ENCODE measurements at places on chromosomes 7 and 10. TPM values are rescaled to one million over a fixed set of nuclear protein-coding genes. Genes with fewer than 3 reads are reported as not detected.

ANXA8L1 gene
- total RNA-seq: not detected

- no peaks in the 10 kb centered on the region for H3K27me3 ChIP-seq
- no peak overlapping the region for H3K27ac ChIP-seq
- H3K36me3 ChIP-seq: peaks cover 4% of the 10 kb centered on the region
- no peak overlapping the region for H3K4me3 ChIP-seq
- DNase-seq: no peak
Measured at GRCh38 chr10:9848278-9848677, 1169.4 kb upstream of the CELF2 start.

- no peak overlapping the region for H3K4me3 ChIP-seq
- no peak for DNase-seq
- H3K27ac ChIP-seq: no peak overlapping the region
- no peaks in the 10 kb centered on the region for H3K27me3 ChIP-seq
- H3K4me1 ChIP-seq: no peaks in the 10 kb centered on the region
Measured at GRCh38 chr7:7323352-7323751, 141.0 kb downstream of the C1GALT1 start.

POU6F2 gene
- total RNA-seq: 4.0 TPM

DNA sequence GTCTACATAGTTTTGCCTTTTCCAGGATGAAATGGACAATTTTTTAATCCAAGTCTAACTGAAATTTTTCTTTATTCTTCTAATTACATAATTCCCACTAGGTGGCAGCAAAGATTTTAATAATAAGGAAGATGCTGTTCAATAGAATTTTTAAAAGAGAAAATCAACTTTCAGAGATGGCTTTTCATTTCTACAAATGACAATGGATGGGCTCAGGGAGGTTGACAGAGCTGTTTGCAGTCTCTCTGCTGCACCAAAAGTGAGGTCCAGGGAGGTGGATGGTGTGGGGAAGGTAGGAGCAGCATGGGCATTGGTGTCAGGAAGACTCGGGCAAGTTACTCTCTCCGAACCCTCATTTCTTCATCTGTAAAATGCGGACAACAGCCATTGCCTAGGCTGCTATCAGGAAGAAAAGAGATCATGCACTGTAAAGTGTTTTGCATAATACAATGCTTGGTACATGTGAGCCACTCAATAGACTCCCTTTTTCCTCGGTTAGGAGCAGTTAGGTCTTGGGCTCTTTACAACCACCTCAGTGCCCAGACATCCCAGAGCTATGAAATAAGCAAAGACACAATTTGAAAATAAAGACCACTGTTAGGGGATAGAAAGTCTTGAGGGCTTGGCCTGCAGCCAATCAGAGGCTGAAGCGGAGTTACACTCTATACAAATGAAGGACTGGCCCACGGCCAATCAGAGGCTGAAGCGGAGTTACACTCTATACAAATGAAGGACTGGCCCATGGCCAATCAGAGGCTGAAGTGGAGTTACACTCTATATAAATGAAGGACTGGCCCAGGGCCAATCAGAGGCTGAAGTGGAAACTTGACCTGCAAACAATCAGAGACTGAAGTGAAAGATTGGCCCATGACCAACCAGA, 107.1 kb downstream of the ABLIM1 start:
- no peak overlapping the region for H3K27ac ChIP-seq

FAM25G gene
- total RNA-seq: not detected

DNA sequence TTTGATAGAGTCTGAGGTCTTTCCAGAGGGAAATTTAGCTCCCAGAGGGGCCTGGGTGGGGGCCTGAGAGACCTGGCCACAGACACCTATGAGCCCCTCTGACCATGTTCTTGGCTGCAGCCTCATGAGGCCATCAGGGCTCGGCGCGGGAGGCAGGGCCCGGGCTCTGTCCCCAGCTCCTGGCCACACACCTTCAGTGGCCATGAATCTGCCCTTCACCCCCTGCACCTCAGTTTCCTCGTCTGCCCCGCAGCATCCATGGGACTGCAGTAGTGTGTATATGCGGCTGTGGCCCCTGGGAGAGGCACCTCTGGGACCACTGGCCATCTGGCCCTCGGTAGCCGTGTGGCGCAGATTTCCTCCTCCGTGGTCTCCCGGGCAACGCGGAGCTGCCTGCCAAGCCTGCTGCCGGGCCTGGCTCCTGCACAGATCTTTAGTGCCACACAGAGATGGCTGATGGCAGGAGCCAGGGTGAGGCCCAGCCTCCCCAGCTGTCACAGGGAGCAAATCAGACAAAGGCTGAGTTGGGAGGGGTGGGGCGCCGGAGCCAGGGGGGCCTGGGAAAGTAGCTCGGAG, 23.6 kb upstream of the ADCYAP1R1 start:
- H3K36me3 ChIP-seq: no peaks in the 10 kb centered on the region
- peaks cover 92% of the 10 kb centered on the region for H3K27me3 ChIP-seq
- no peak overlapping the region for H3K4me3 ChIP-seq
- no peak overlapping the region for H3K27ac ChIP-seq
- DNase-seq: no peak

FOXI2 gene
- not detected for total RNA-seq

GRCh38 chr7:144738708-144739314, 97.0 kb downstream of the TPK1 start:
- DNase-seq: peak; percentile 38
- H3K4me3 ChIP-seq: no peak overlapping the region
- H3K27ac ChIP-seq: no peak overlapping the region
- H3K4me1 ChIP-seq: no peaks in the 10 kb centered on the region
- H3K36me3 ChIP-seq: no peaks in the 10 kb centered on the region

GRCh38 chr10:21021843-21022594, 124.9 kb upstream of the NEBL start:
- peak; percentile 37 for DNase-seq
- H3K27me3 ChIP-seq: no peaks in the 10 kb centered on the region
- no peaks in the 10 kb centered on the region for H3K36me3 ChIP-seq
- H3K27ac ChIP-seq: no peak overlapping the region
- H3K4me3 ChIP-seq: no peak overlapping the region

DNAJC12 gene
- 3.5 TPM for total RNA-seq

DNA sequence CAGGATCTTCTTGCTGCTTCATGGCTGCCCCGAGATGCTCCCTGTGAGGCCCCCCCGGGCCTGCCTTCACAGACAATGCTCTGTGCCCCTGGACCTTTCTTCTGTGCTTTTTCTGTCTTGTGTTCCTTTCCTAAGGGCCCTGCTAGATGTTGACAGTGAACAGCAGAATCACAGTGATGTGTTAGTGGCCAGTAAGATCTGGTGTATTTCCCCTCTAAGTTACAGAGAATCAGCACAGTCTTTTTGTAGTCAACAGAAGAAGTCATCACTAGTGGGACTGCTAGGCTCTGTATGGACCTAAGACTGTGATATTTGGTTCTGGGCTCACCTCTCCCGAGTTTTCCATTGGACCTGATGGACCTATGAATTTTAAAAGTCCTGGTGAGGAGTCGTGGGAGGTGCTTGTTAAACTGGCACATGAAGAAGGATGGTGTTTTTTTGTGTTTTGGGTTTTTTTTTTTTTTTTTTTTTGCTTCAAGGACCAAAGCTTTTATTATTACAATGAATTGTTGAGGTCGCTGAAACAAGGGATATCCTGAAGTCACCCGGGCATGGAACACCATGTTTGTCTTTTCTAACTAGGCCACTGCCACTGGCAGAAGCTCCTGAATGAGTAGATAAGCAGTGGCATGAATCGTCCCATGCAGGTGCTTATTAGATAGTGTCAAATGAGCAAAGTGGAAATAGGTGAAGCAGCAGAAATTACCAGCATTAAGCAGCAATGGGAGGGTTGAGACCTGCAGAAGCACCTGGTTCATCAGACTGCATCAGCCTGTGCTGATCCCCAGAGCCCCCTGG, 194.8 kb downstream of the CELF2 start:
- no peaks in the 10 kb centered on the region for H3K27me3 ChIP-seq
- peaks cover 13% of the 10 kb centered on the region for H3K4me1 ChIP-seq
- H3K27ac ChIP-seq: no peak overlapping the region
- no peak overlapping the region for H3K4me3 ChIP-seq
- DNase-seq: no peak

GRCh38 chr10:122244001-122244975, 26.8 kb upstream of the BTBD16 start:
- no peak overlapping the region for H3K4me3 ChIP-seq
- H3K27ac ChIP-seq: no peak overlapping the region
- no peaks in the 10 kb centered on the region for H3K27me3 ChIP-seq
- no peaks in the 10 kb centered on the region for H3K4me1 ChIP-seq
- DNase-seq: no peak

DNA sequence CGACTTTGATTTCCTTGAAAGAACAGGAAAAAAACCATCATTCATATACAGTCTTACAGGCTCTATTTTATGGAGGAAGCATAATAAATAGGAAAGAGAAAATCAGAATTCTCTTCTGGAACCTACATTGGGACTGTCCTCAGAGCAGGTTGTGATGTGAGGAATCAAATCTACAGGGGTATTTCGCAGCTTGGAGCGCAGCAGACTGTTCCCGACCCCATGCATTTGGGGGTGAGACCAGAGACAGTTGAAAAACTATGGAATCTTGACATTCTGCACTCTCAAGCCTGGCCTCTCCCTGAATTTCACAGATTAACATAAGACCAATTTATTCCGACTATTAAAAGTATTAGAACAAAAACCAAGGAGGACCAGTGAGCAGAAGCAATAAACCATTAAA, 93.3 kb upstream of the PRSS58 start:
- H3K27ac ChIP-seq: no peak overlapping the region
- no peaks in the 10 kb centered on the region for H3K27me3 ChIP-seq
- no peaks in the 10 kb centered on the region for H3K36me3 ChIP-seq
- no peak overlapping the region for H3K4me3 ChIP-seq
- H3K4me1 ChIP-seq: no peaks in the 10 kb centered on the region
- no peak for DNase-seq

TMEM225B gene
- 0.53 TPM for total RNA-seq

DNA sequence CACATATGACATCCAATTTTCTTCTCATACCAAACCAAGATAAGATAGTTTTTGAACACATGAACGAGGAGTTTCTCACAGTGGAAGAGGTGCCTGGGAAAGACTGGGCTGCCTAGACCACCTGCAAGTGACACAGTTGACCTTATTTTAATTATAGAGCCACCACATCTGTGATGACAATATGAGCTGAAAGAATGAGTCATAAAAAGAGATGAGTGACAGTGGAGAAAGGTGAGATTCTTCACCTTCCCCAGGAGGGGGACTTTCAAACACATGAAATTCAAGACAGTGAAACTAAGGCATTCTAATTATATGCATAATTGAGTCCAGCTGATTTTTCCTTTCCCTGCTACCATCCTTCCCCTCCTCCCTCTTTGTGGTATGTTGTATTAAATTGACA, 475.5 kb downstream of the NXPH1 start:
- no peak overlapping the region for H3K4me3 ChIP-seq
- no peaks in the 10 kb centered on the region for H3K36me3 ChIP-seq
- DNase-seq: no peak
- no peaks in the 10 kb centered on the region for H3K27me3 ChIP-seq
- peaks cover 1% of the 10 kb centered on the region for H3K4me1 ChIP-seq
- H3K27ac ChIP-seq: no peak overlapping the region

SFTPA1 gene
- total RNA-seq: not detected

DNA sequence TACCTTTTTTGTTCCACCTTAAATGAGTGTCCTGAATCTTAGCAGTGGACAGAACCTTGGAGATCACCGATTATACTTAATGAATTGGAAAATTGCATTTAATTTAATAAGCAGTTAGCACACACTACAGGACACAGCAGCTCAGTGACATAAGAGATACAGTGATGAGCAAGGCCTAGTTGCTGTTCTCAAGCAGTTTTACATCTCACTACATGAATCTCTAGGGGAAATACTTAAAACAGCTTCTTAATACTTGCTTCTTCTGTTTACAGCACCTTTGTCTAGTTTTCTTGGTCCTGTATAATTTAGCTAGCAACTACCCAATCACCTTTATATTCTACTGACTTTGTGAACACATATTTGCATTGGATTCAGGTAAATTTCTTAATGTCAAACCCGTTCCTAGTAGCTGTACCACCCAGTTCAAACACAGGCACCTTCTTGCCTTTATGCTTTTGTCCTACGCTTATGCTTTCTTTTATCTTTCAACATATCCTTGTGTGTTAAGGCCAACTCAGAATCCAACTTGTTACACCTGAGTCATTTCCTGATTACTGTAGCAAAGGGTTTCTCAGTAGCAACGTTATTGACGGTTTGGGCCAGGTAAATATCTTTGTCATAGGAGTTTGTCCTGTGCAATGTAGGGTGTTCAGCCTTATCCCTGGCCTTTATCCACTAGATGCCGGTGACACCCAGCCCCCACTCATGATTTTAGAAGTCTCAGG, 1.8 kb downstream of the STAM start:
- H3K4me3 ChIP-seq: peak overlapping the region; percentile 72
- H3K27me3 ChIP-seq: no peaks in the 10 kb centered on the region
- no peak overlapping the region for H3K27ac ChIP-seq
- H3K4me1 ChIP-seq: peaks cover 21% of the 10 kb centered on the region

GRCh38 chr10:132865171-132865631, 77.2 kb downstream of the CFAP46 start:
- no peaks in the 10 kb centered on the region for H3K36me3 ChIP-seq
- no peak for DNase-seq
- H3K4me1 ChIP-seq: no peaks in the 10 kb centered on the region
- no peak overlapping the region for H3K4me3 ChIP-seq

DNA sequence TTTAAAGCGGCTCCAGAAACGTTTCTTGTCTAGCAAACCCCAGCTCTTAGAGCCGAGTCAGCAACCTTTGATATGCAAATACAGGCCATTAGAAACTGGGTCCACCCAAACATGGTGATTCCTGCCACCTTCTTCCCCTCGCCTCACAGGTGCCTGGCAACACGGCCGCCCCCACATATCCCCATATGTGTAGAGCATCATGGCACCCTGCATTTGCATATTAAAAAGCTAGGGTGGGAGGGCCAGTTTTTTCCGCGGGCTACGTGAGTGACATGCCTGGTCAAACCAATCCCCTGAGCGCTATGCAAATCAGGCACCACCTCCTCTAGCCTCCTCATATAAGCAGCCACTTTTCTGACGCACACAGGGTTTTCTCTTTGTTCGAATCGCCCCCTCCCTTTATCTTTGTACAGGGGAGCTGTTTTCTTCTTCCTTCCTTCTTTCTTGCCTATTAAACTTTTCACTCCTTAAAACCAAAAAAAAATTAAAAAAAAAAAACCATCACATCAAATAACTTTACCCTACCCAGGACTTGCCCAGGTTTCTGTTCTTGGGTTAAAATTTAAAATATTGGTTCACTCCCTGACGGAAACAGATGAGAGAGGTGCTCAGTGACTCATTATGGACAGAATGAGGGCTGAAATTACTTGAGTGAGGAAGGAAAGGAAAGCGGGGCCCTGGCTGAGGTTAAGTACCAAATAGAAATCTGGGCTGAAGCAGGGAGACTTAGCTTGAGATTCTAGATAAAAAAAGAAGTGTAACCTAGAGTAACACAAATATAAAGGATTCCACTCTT, 59.8 kb downstream of the COA1 start:
- no peaks in the 10 kb centered on the region for H3K4me1 ChIP-seq
- no peaks in the 10 kb centered on the region for H3K36me3 ChIP-seq
- H3K4me3 ChIP-seq: no peak overlapping the region
- no peak overlapping the region for H3K27ac ChIP-seq

GRCh38 chr10:30562787-30563186, 66.8 kb downstream of the LYZL2 start:
- H3K27ac ChIP-seq: no peak overlapping the region
- H3K4me3 ChIP-seq: no peak overlapping the region
- no peaks in the 10 kb centered on the region for H3K36me3 ChIP-seq
- no peaks in the 10 kb centered on the region for H3K27me3 ChIP-seq

SEMA3C gene
- total RNA-seq: 0.54 TPM

GRCh38 chr7:75619636-75620035, 119.1 kb downstream of the HIP1 start:
- no peaks in the 10 kb centered on the region for H3K27me3 ChIP-seq
- DNase-seq: no peak
- no peak overlapping the region for H3K27ac ChIP-seq
- no peaks in the 10 kb centered on the region for H3K36me3 ChIP-seq
- H3K4me3 ChIP-seq: no peak overlapping the region
- no peaks in the 10 kb centered on the region for H3K4me1 ChIP-seq

Data from neural progenitor cell (in vitro differentiated cells).